Chondrocyte (in vitro differentiated cells): ENCODE measurements at places on chromosomes 7 and 10. TPM values are rescaled to one million over a fixed set of nuclear protein-coding genes. Genes with fewer than 3 reads are reported as not detected.

DNA sequence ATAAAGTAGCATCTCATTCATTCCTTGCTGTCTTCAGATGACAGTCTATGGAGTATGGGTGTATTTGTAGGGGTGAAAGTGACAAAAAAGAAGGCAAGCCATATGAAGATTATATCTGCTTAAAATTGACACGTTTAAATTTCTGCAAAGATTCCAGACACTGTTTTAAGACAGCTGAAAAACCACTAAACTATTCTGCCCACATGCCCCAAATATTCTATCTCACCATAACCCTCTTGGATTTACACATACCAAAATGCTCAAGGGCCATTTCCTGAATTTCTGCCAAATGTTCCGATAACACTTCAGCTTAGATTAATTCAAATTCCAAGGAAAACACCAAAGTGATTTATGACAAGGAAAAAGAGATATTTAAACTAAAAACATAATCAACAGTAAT is 99.9 kb upstream of the IL6 start:
- H3K36me3 ChIP-seq, result no peaks in the 10 kb centered on the region
- no peak for DNase-seq
- no peaks in the 10 kb centered on the region for H3K27me3 ChIP-seq
- peak overlapping the region; percentile 11 for H3K27ac ChIP-seq
- H3K4me3 ChIP-seq, result no peak overlapping the region
- H3K4me1 ChIP-seq, result peaks cover 48% of the 10 kb centered on the region

- H3K27me3 ChIP-seq, result peaks cover 22% of the 10 kb centered on the region
- no peak for DNase-seq
- H3K27ac ChIP-seq, result no peak overlapping the region
- H3K36me3 ChIP-seq, result peaks cover 3% of the 10 kb centered on the region
Measured at GRCh38 chr7:134587750-134588149, 38.8 kb downstream of the AKR1B15 start.

DNA sequence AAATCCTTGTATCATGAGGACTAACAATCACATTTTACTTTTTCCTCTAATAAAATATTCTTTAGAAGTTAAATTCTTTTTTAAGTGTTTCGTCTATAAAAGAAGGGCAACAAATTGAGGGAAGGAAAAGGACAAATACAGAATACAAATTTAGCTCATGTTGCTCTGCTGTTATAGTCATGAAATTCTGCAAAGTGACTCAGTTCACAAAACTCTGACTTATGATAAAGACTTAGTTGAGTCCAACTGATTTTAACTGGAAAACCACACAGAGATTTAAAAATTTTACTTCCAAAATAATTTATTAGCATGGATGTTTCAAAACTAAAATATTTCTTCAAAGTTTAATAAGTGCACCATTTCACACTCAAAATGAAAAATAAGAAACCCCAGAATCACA is 75.0 kb upstream of the GPR22 start:
- no peak for DNase-seq
- no peak overlapping the region for H3K4me3 ChIP-seq
- H3K4me1 ChIP-seq, result peaks cover 33% of the 10 kb centered on the region
- peak overlapping the region; percentile 90 for H3K27ac ChIP-seq
- H3K36me3 ChIP-seq, result peaks cover 2% of the 10 kb centered on the region
- no peaks in the 10 kb centered on the region for H3K27me3 ChIP-seq

DNA sequence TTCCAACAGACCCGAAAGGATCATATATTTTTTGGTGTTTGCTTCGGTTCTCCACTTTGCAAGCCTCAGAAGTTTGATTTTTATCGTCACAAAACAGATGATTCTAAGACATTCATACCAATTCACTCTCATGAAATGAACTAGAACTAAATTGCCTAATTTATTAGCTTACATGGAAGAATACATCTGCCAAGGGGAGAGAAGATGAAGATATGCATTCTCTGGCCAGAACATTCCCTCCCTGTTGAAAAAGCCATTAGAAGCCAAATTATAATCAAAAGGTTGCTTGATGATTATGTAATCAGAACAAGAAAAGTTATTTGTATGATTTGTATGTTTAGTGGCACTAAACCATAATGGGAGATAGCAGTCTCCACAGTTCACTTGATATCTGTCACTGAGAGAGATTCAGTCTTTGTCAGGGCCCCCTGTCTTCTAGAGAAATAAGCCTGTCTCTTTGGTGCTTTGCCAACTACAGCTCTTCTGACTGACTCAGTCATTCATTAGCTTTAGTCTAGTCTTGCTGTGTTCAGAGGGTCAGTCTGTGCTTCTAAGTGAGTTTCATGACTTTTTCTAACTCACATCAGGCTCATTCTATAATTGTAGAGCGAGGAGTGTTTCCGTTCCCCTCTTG is 95.3 kb upstream of the GNAI1 start:
- H3K4me3 ChIP-seq, result no peak overlapping the region
- no peaks in the 10 kb centered on the region for H3K36me3 ChIP-seq
- peaks cover 2% of the 10 kb centered on the region for H3K27me3 ChIP-seq

DNA sequence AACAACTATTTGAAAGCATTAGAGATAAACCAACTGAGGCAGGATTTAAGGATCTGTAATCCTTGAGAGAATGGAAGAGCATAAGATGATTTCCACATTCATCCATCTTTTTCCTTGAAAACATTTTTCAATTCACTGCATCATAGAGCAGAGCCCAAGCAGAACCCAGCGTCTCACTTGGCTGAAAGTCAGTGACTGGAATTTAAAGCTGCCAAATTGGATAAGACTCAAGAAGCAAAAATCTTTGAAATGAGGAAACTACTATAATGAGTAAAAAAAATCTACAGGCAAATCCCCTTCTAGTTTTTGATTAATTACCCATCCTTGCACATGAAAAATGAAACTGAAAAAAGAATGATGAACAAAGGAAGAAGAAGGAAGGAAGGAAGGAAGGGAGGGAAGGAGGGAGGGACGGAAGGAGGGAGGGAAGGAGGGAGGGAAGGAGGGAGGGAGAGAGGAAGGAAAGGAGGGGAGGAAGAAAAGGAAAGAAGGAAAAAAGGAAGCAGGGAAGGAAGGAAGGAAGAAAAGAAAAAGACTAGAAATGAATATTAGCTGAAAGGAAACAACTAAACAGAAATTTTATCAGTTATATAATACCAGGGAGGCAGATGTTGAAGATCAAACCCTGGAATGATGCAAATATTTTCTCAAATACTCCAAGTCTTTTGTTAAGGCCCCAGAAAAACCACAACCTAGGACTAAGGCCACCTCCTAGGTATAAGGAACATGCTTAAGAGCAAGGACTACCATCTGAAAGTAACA is 336.3 kb upstream of the MAGI2 start:
- H3K36me3 ChIP-seq, result no peaks in the 10 kb centered on the region
- DNase-seq, result no peak
- peaks cover 15% of the 10 kb centered on the region for H3K27me3 ChIP-seq
- H3K4me1 ChIP-seq, result no peaks in the 10 kb centered on the region
- no peak overlapping the region for H3K27ac ChIP-seq

GRCh38 chr7:149414745-149415390 is 46.0 kb downstream of the ZNF777 start:
- DNase-seq, result no peak
- H3K27ac ChIP-seq, result no peak overlapping the region
- H3K27me3 ChIP-seq, result peaks cover 8% of the 10 kb centered on the region
- peak overlapping the region; percentile 42 for H3K4me3 ChIP-seq
- no peaks in the 10 kb centered on the region for H3K36me3 ChIP-seq
- H3K4me1 ChIP-seq, result peaks cover 10% of the 10 kb centered on the region

- no peak overlapping the region for H3K4me3 ChIP-seq
- DNase-seq, result no peak
- H3K27me3 ChIP-seq, result peaks cover 38% of the 10 kb centered on the region
- no peaks in the 10 kb centered on the region for H3K4me1 ChIP-seq
- no peak overlapping the region for H3K27ac ChIP-seq
Measured at GRCh38 chr10:113576852-113577251, 24.0 kb downstream of the HABP2 start.

GRCh38 chr7:38886265-38886664 is 22.7 kb downstream of the VPS41 start:
- peaks cover under 1% of the 10 kb centered on the region for H3K4me1 ChIP-seq
- no peak overlapping the region for H3K4me3 ChIP-seq
- DNase-seq, result no peak
- no peaks in the 10 kb centered on the region for H3K27me3 ChIP-seq
- H3K36me3 ChIP-seq, result peaks cover 16% of the 10 kb centered on the region

GRCh38 chr10:13867822-13868221 is 281.1 kb downstream of the PRPF18 start:
- no peak overlapping the region for H3K4me3 ChIP-seq
- H3K4me1 ChIP-seq, result peaks cover 37% of the 10 kb centered on the region
- H3K27me3 ChIP-seq, result no peaks in the 10 kb centered on the region
- DNase-seq, result no peak
- peaks cover 11% of the 10 kb centered on the region for H3K36me3 ChIP-seq
- no peak overlapping the region for H3K27ac ChIP-seq

DNA sequence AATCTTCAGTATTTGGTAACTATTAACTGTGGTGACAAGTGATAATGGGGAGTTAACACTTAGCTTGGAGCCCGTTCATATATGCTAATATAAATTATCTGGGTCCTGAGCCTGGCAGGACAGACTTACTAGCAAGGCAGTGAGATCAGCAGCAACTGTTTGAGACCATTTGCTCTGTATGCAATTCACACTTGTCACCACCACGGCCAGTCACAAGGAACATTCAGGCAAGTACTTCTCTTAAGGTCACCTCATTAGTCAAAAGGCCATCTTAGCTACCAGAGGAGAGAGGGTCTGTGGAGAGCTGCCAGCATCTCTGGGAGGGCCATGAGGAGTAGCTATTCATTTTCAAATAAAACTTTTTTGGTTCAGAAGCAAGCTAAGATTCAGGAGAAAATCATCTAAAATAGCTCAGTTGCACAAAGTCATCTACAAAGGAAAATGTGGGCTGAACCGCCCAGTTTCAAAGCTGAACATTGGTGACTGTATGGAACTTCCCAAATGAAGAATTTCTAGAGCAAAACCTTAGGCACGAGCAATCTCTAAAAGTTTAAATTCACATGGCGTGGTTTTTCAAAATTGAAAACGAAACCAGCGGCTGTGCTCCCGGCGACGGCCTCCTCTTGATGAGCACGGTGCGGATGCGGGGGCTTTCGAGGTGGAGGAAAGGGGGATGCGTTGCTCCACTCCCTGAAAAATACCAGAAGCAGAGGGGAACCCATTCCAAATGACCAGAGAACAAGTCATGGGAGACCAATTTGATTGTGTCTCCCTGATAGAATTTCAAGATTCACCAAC is 233.5 kb upstream of the MGMT start:
- no peak for DNase-seq
- no peaks in the 10 kb centered on the region for H3K36me3 ChIP-seq
- H3K4me1 ChIP-seq, result no peaks in the 10 kb centered on the region
- H3K27me3 ChIP-seq, result peaks cover 4% of the 10 kb centered on the region
- no peak overlapping the region for H3K4me3 ChIP-seq
- no peak overlapping the region for H3K27ac ChIP-seq

GRCh38 chr7:42831718-42832522 is 80.0 kb downstream of the C7orf25 start:
- H3K4me1 ChIP-seq, result peaks cover 12% of the 10 kb centered on the region
- no peaks in the 10 kb centered on the region for H3K36me3 ChIP-seq

GRCh38 chr10:112746329-112746728 is 203.7 kb upstream of the TCF7L2 start:
- no peak overlapping the region for H3K27ac ChIP-seq
- peaks cover 3% of the 10 kb centered on the region for H3K36me3 ChIP-seq
- peaks cover 8% of the 10 kb centered on the region for H3K4me1 ChIP-seq
- no peak for DNase-seq

- H3K36me3 ChIP-seq, result peaks cover 2% of the 10 kb centered on the region
- DNase-seq, result no peak
- H3K27ac ChIP-seq, result no peak overlapping the region
- H3K27me3 ChIP-seq, result no peaks in the 10 kb centered on the region
Measured at GRCh38 chr10:34454590-34455261, 360.4 kb downstream of the PARD3 start.

DNA sequence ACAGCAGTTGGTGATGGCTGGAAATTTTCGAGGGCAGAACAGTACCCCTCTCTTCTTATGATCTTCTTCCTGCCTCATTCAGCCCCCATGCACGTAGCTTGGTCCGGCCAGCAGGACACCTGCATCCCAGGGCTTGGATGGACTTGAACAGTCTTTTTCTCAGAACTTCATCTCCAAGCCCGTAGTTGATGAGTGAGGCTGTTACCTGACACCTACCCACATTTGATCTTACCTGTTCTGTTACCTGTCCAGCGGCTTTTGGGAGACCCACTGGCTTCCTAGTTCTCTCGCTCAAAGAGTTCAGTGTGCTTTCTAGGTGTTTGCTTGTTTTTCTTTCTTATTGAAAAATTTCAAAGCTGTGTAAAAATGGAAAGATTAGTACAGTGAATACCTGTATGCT is 212.2 kb downstream of the CUX1 start:
- H3K4me3 ChIP-seq, result no peak overlapping the region
- H3K27me3 ChIP-seq, result no peaks in the 10 kb centered on the region
- no peak for DNase-seq
- H3K27ac ChIP-seq, result no peak overlapping the region
- peaks cover 3% of the 10 kb centered on the region for H3K36me3 ChIP-seq

- peaks cover 43% of the 10 kb centered on the region for H3K4me1 ChIP-seq
- peak overlapping the region; percentile 92 for H3K27ac ChIP-seq
- peak overlapping the region; percentile 68 for H3K4me3 ChIP-seq
- peaks cover 3% of the 10 kb centered on the region for H3K36me3 ChIP-seq
Measured at GRCh38 chr10:92572362-92573090, 1.4 kb downstream of the IDE start.

DNA sequence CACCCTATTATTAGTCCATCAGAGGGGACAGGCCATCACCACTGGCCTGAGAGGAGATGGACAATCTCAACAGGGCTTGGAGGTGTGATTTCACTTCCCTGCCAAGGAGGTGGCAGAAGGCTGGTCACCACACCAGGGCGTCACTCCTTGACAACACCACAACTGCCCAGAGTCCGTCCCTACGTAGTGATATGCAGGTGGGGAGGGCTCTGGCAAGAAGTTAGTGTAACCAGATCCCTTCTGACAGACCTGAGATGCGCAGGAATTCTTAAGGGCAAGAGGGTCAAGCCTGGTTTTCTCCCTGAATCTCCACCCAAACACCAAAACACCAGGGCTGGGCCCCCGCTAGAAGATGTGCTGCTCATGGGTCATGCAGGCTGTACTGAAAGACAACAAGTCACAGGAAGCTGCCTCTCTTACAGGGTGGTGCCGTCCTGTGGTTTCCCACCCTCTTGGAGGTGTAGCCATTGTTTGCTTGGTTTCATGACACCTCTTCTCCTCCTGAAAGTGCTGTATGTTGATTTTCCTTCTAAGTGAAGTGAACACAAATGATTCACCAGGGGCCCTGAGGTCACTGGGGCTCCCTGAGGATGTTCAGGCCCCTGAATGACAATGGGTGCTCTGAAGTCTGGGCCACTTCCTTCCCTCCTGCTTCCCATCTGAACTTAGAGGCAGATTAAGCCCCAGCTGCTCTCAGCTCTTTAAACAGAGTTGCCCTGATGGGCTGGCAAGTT is 27.1 kb downstream of the ATXN7L1 start:
- peaks cover 6% of the 10 kb centered on the region for H3K36me3 ChIP-seq
- no peak overlapping the region for H3K4me3 ChIP-seq
- H3K4me1 ChIP-seq, result peaks cover 3% of the 10 kb centered on the region
- H3K27ac ChIP-seq, result no peak overlapping the region
- no peak for DNase-seq

Gene IGF2BP3
- 47.9 to 55.4 TPM (median 53.0 TPM) in 3 replicates for total RNA-seq

Gene CTAGE8
- 0.53 to 1.4 TPM (median 0.92 TPM) in 3 replicates for total RNA-seq

Gene IL6
- 0.45 to 0.82 TPM in 2 of 3 replicates, not detected in the other for total RNA-seq

Gene SPAM1
- total RNA-seq, result not detected in 3 replicates
